ENCODE measurements at places on chromosomes 13 and 19.
A peak's percentile ranks its signal among the peaks of the same experiment; 100 is the strongest.

DNA sequence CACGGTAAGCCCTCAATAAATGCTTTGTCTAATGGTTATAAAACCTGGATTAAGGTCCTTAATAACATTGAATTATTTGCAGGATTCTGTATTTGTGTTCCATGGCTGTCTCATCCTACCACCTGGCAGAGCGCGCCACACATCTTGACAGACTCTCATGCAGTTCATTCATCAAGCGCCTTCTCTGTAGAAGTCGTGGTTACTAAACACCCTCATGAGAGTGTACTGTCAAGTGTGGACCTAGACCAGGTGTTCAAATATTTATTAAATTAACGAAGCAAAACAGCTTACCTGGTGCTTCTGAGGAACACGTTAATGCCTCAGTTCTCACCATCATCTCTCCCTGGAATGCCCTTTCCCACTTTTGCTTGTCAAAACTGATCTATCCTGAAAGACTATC, 13.1 kb upstream of the FBXL3 start:
- no peak for ATAC-seq

DNA sequence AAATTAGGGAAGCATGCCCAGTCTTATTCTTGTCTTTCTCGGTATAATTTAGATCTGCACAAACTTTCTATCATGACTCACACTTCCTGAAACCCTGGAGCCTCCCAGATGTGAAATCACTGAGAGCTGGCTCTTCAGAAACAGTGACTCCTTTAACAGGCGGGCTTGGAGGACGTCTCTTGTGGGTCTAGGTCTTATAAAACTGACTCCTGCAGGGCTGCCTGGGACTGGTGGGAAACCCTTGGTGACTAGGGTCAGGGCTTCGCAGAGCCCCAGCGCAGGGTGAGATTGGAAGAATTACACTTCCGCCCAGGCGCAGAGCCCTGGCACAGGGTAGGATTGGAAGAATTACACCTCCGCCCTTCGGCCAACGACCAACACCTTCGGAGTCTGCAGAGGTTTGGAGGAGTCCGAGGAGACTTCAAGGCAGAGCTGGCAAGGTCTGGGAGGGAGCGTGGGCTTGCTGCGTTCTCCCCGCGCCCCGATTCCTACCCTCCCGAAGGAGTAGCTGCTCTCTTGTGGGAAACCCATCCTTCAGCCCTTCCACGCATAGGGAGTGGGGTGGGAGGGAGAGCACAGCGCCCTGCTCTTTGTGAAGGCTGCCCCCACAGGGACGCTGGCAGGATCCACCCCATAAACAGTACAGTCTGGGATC, 43.4 kb upstream of the MAP3K10 start:
- peak; percentile 92 for ATAC-seq

DNA sequence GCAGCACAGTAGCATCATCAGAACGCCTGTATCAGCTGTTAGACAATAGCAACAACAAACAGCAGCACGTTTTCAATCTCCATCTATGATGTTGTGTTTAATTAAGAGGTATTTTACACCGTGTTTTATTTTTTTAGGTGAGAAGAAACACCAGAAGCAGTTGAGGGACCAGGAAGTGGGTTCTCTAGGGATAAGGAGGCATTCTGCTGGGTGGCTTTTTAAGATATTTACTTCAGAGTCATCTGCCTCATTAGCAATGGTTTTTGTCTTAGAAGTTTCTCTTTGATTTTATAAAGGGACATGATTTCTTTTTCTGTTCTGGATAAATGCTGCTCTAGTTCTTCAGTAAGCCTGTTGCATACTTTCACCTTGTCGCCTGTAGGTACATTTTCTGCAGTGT, 8.2 kb downstream of the CKAP2 start:
- no peak for ATAC-seq

- peak; percentile 66 for ATAC-seq
Measured at GRCh38 chr13:23087880-23088279, 92.9 kb upstream of the SGCG start.

- ATAC-seq = no peak
Measured at GRCh38 chr19:47518854-47519253, 4.0 kb upstream of the NAPA start.

DNA sequence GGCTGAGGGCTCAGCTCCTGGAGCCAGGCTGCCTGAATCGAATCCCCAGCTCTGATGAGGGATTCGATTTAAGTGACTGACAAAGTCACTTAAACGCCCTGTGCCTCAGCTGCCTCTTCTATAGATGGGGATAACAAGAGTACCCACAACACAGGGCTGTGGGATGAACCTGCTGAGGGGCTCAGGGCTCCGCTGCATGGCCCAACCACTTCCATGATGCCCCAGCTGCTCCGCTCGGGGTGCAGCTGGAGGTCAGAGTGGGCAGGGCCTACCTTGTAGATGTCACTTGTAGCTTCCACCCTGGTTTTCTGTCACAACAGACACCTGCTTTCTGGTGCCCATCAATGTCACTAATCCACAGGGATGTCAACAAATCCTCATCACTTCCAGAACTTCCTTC, 39.2 kb downstream of the STK24 start:
- ATAC-seq = no peak

DNA sequence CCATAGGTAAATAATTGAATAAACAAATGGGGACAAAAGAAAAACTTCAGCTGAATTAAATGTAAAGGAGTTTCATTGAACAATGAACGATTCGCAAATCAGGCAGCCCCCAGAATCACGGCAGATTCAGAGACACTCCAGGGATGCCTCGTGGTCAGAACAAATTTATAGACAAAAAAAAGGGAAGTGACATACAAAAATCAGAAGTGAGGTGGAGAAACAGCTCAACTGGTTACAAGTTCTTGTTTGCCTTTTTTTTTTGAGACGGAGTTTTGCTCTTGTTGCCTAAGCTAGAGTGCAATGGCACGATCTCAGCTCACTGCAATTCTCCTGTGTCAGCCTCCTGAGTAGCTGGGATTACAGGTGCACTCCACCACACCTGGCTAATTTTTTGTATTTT, 5.7 kb downstream of the ZNF566 start:
- no peak for ATAC-seq

GRCh38 chr13:65112123-65112522, 2118.0 kb downstream of the PCDH9 start:
- peak; percentile 61 for ATAC-seq

All from SK-N-SH treated with all-trans-retinoic acid at 6 μM for 48 hours (cell line).